ENCODE measurements at places on chromosomes 2 and 18.
A peak's percentile ranks its signal among the peaks of the same experiment; 100 is the strongest.

- no peak for DNase-seq
These were observed 158.3 kb downstream of the WDSUB1 start for GRCh38 chr2:159128191-159128590.

- no peak for DNase-seq
These were observed 53.6 kb upstream of the PKDCC start for GRCh38 chr2:41994233-41994637.

GRCh38 chr2:149858901-149859634 is 271.5 kb upstream of the MMADHC start:
- DNase-seq: no peak

- peak; percentile 62 for DNase-seq
These were observed at the start of gene MRO for GRCh38 chr18:50819728-50820378. Gene MRO (minus strand): TSS chr18:50820016. CDS start chr18:50809400, 10,616 bp downstream.

DNA sequence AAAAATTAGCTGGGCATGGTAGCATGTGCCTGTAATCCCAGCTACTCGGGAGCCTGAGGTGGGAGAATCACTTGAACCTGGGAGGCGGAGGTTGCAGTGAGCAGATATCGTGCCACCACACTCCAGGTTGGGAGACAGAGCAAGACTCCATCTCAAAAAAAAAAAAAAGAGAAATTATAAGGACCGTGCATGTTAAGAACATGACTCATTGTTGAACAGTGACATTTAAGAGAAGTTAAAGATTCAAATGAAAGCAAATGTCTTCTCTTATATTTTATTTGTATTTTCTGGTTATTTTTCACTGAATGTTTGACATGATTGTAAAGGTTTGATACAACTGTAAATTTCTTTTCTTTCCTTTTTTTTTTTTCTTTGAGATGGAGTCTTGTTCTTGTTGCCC is 69.6 kb downstream of the APLF start:
- DNase-seq: no peak

DNA sequence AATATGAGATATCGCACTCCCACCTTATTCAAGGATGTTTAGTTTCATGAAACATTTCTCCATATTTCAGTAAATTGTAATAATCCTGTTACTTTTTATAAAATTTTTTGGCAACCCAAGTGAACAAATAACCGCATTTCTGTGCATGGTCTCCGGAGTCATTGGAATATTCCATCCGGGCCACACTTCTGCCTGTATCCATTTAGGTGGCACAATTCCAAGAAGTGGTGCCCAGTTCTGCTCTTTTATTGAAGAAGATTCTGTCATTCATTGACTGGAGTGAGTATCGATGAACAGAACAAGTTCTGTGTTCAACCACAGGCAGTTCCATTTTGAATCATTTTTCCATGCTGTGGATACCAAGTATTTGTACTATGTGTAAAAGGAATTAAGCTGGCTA is 26.6 kb upstream of the ICOS start:
- DNase-seq: no peak

- no peak for DNase-seq
These were observed 28.9 kb downstream of the NABP1 start for GRCh38 chr2:191706791-191707190.

DNA sequence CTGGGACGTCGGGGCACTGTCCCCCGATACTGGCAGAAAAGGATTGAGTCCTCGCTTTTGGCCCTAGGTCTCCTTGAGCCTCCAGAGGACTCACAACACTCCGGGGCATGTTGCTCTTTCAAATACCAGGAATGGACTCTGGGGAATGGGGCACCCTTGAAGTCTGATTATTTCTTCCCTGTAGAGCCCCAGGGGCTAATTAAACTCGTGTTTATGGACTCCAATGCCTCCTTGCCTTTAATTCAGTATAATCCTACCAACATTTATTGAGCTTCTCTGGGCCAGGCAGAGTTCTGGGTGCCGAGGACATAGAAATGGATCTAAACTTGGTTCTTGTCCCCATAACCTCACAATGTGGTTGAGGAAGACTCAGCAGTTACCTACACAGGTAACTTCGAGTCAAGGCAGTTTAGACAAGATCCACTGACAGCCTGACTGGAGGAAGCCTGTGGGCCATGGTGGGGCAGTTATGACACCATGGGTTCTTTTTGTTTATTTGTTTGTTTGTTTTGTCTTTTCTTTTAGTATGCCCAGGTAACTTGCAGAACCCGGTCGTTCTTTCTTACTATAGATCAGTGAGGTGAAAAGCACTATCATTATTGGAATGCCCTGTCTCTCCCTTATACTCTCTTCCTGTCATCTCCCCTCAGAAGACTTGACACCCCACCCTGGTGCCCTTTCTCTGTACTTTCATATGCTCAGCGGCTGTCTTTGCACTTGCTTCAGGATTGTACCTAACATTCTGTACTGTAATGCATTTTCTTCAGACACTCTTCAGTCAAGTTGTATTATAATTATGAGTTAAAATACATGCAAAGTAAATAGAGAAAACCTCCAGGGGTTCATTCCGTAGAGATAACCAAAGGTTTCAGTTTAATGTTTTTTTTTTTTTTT is 3.2 kb downstream of the CFLAR start:
- no peak for DNase-seq

- DNase-seq: no peak
These were observed 136.1 kb upstream of the RIOK3 start for GRCh38 chr18:23316988-23317387.

DNA sequence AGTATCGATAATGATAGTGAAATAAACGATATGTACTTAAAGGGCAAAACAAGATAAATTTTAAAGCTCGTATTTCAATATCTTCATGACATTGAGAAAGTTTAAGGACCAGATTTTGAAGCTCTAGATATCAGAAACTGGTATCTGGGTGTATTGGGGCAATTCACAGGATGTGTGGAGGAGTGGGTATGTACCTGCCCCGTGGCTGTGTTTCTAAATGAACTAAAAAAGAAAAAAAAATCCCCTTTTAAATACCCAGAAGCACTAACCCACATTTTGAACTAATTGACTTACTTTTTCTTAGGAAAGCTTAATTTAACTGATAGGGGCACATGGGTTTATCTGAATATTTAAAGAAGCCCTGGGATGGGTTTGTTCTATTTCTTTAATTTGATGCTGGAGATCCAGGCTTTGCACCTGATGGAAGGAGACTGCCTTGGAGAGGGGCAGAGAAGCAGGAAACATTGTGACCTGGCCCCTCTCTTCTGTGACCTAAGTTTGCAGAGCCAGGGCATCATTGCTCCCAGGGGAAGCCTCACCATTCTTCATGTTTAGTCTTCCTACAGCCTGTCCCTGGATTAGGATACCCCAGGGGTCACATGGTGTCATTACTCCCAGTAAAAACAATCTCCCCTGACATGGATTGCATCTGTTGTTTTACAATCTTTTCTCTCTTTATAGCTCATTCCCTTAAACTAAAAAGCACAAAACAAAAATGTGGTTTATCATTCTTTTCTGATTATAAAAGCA is 7.6 kb upstream of the KCTD1 start:
- DNase-seq: no peak

DNA sequence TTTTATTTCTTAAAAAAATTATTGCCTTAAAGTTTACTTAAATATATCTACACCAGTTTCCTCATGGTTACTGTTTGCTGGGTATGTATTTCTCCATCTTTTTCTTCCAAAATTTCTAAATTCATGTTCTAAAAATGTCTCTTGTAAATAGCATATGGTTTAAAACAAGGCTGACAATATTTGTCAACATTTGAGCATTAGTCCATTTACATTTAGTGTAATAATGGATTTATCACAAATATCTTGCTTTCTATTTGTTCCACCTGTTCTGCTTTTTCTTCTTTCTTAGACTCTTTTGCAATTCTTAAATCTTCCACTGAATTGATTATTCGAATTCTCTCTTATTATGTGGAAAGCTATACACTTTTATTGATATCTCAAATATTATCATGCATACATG is 87.7 kb upstream of the SMAD7 start:
- DNase-seq: no peak

- DNase-seq: no peak
These were observed 680.1 kb upstream of the ZEB2 start for GRCh38 chr2:145199827-145200706.

DNA sequence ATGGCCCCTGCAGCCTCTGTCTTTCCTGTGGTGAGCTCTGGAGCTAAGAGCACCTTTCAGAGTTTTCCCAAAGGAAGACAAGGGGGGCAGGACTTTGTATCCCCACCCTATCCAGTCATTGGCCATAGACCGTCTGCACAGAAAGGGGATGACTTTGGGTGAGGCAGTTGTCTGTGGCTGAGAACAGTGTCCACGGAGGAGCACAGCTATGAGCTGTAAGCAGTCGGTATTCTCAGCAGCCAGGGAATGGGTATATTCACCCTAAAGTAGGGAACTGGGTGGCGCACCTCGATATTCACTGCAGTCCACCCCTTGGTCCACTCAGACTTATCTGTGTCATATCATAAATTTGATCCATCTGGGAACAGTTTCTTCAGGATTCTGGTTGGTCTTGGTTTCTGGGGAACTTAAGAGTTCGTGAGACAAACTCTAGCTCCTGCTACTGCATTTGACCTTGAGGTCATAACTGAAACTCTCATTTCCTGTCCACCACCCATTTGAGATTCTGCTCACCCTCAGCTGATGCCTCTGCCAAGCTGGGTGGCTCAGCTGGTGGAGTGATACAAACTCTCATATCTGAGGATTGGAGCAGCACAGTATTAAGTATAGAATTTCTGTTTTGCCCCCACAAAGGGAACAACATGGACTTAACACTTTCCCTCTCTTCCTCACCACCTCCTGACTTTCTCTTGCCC is 45.2 kb upstream of the SCG2 start:
- no peak for DNase-seq

GRCh38 chr2:144567745-144568144 is 47.8 kb upstream of the ZEB2 start:
- no peak for DNase-seq

DNA sequence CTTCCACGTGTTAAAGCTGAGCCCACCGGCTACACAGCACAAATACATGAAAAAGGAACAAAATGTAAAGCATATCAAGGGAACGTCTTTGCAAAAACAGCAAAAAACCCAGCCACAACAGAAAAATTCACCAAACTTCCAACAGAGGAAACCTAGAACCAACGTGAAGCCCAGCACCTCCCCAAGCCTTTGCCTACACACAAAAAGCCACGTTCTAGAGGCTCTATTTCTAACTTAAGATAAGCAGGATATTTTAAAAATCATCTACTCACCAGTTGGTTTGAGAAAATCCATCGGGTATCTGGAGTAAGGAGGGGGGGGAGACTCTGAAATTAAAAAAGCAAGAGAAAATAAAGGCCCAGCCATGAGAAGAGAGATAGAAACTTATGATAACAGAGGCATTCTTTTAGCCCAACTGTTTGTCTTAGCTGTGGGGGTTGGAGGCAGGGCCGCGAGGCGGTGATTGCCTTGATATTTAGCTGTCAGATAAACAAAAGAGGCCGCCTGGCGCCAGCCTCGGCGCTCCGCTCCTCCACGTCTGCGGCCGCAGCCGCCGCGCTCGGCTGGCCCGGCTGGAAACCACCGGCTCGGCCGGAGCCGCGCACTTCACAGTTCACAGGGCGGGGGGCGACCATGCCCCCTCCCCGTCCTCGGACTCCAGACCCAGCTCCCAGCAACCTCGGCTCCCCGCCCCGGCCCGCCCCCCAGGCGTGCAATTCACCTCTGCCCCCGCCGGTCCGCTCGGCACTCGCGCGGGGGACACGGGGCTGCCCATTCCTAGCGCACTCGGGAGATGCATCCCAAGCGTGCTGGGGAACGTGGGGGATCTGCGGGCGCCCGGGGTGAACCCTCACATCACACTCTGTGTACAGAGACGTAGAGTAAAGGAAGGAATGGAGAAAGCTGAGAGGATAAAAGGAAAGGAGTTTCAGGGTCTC is 2.4 kb downstream of the SMAD7 start:
- DNase-seq: no peak

DNA sequence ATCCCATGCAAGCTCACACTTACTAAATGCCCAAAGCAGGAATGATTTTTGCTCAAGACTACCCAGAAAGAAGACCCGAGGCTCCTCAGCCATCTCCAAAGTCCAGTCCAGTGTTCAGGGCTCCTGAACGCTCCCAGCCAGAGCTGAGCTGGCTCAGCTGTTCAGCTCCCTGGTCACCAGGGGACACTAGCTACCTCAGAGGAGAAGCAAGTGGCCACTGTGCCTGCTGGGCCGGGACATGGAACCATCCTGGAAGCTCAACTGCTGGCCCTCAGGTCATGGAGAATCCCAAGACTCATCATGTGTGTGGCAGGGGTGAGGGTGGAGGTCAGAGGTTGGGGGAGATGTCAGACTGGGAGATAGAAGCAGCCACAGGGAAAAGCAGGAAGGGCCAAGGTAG is 89.0 kb downstream of the GALNT14 start:
- DNase-seq: no peak

DNA sequence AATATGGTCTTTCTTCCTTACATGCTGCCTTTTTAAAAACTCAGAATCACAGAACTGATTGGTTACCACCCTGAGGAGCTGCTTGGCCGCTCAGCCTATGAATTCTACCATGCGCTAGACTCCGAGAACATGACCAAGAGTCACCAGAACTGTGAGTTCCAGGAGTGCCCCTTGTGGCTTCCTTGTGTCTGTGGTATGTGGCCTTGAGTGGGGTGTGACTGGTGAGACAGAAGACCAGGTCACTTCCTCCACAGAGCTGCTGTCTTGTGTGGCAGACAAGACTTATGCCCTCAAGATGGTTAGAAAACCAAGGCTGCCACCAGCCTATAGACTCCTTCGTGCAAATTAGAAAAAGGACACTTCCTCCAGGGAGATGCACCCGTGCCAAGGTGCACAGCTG is 72.6 kb downstream of the EPAS1 start:
- no peak for DNase-seq

GRCh38 chr2:42572297-42573081 is 4.1 kb downstream of the MTA3 start:
- no peak for DNase-seq

- no peak for DNase-seq
These were observed 190.7 kb downstream of the DNER start for GRCh38 chr2:229523663-229524062.

DNA sequence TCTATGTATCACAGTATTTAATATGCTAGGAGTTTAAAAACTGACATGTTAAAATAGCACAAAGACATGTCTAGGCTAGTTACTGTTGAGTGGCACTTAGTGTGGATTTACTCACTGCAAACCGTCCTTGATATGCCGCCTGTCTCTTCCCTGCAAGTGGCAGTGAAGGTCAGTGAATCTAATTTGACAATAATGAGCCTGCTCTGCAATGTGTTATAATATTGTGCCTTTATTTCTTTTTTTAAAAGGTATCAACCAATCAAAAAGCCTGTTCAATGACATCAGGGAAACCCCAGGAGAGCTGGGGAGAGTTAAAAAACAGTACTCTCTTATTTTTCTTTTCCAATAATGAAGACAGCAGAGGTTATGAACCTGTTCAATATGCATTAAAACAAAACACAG is 384.1 kb downstream of the ERBB4 start:
- DNase-seq: no peak

DNA sequence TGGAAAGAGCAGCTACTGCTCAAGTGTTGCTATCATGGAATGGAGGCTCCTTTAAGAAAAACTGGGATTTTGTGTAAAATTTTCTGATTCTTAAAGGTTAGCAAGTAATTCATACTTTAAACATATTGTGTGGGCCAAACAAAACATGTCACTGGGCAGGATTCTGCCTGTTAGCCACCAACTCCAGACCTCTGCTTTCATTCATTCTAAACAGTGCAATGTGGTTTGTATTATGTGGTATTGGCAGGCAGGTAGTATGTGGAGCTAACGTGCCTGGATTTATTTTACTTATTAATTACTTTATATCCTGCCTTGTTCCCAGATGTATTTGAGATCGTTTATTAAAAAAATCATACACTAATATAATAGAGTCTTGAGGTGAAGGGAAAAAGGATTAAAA is 1521.3 kb upstream of the ACVR2A start:
- no peak for DNase-seq
